Activated CD4-positive, alpha-beta T cell treated with anti-CD3 and anti-CD28 coated beads, Interleukin-2, amount 10 ng/mL, durations not matched to agents 7 days and 5 days (primary cell): ENCODE measurements at places on chromosomes 1 and 21. TPM values are rescaled to one million over a fixed set of nuclear protein-coding genes. Genes with fewer than 3 reads are reported as not detected.

GRCh38 chr1:216113181-216113580 is 310.1 kb downstream of the USH2A start:
- no peak for DNase-seq

- no peak for DNase-seq
Measured at GRCh38 chr1:71921935-71922559, 360.3 kb downstream of the NEGR1 start.

DNA sequence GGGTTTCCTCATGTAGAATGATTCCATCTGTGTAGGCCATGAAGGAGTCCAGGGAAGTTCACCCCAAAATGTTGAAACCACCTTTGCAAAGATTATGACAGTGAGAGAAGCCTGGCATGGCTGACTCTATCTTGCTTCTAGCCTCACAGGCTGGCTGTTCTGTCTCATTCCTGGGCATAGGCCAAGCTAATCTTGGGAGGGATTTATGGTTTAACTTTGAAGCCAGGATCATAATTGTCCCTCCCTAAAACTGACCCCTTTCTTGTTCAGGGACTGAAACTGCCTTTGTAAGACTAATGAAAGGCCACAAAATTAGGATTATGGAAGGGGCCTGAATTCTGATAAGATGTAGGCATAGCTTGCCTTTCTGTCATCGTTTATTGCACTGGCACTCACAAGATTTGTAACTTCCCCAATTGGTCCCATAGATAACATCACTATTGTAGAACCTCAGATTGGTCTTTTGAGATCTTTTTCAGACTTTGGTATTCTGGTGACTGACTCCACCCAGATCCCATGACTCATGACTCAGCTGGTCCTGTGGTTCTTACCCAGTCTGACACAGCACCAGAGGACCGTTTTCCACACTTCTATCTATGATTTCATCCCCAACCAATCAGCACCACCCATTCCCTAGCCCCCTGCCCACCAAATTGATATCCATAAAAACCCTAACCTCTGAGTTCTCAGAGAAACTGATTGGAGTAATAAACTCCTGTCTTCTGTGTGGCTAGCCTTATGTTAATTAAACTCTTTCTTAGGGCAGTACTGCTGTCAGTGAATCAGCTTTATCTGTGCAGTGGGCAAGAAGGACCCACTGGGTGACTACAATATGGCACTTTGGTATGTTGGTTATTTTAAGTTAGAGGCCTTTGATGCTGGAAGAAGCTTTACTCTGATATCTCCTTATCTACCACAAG is 13.6 kb upstream of the LAMTOR5 start:
- DNase-seq = peak; percentile 8

GRCh38 chr1:244160455-244161235 is 109.6 kb downstream of the ZBTB18 start:
- DNase-seq = no peak

Gene NBPF10
- 2.8 TPM for total RNA-seq
